ENCODE measurements at places on chromosomes 7 and 10.

DNA sequence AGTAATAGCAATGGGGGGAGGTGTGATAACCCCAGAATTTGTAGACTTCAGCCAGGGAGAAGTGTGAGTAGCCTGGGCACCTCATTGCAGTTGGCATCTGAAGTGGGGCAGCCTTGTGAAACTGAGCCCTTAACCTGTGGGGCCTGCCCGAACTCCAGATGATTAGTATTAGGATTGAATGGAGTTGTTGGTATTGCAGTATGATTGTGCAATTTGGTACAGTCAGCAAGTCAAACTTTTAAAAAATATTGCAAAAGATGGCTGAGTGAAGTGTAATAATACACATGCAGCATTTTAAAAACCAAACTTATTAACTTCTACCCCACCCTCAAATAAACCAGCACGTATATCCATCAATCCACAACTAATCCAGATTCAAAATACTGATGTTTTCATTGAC is 9.3 kb downstream of the RBM33 start:
- no peak for DNase-seq

GRCh38 chr10:127434006-127434405 is 115.1 kb upstream of the NPS start:
- no peak for DNase-seq

DNA sequence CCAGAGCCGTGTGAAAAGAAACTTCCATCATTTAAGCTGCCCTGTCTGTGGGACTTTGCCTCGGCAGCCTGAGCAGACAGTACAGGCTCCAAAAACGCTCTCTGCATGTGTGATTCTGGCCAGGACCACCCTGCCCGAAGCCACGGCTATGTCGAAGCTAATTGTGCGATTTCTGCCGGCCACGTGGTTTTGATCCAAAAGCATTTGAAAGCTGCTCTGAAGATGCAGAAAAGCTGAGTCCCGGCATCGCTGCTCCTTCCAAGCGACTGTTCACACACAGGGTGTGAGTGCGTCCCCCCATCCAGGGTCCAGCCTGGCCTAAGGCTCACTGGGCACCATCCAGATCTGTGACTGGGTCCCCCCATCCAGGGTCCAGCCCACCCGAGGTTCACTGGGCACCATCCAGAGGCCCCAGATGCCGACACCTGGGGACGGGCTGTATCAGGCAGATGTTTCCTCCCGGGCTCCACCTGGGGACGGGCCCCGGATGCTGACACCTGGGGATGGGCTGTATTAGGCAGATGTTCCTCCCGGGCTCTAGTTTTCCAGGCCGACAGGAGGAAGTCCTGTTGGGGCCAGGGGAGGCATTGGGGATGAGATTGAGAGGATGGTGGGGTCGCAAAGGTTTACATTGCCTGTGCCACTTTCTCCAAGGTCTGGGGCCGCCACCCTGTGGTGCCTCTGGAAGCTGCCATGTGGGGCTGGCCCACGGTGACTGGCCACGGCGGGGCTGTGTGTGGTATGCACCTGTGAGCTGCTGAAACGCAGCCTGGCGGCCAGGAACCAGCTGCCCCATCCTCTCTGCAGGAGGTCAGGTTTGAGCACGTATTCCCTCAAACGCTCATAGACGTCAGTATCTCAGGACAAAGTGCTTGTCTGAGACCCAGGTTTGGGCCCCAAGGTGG is 527.4 kb downstream of the DNAJB6 start:
- DNase-seq = no peak

- no peak for DNase-seq
These were observed 255.8 kb downstream of the ABCA13 start for GRCh38 chr7:48426966-48427555.

GRCh38 chr7:44184206-44184872 is 4.9 kb downstream of the GCK start:
- peak; percentile 49 for DNase-seq

DNA sequence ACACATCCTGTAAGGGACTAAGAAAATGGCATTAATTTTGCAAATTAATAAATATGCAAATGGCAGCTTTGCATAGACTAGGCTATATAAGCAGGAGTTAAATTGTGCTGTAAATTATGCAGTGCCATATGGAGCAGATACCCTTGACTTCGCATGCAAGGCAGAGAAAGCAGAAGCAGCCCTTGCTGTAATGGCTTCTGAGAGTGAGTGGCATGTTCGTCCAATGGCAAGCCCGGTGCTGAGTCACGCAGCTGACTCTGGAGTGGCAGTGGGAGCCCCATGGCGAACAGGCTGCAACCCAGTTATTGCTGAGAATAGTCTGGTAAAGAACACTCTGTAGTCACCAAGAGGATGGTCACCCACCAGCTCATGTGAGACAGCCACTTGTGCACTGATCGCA is 1186.5 kb downstream of the TYW1 start:
- DNase-seq = no peak

- DNase-seq = no peak
These were observed 31.6 kb downstream of the OGDH start for GRCh38 chr7:44637788-44638594.

GRCh38 chr10:129413024-129413423 is 54.0 kb upstream of the MGMT start:
- no peak for DNase-seq

GRCh38 chr10:4984223-4984622 is 19.4 kb downstream of the AKR1C2 start:
- no peak for DNase-seq

- no peak for DNase-seq
These were observed 184.9 kb downstream of the BAMBI start for GRCh38 chr10:28862219-28862618.

- no peak for DNase-seq
These were observed 145.2 kb upstream of the ANK3 start for GRCh38 chr10:60534761-60535389.

DNA sequence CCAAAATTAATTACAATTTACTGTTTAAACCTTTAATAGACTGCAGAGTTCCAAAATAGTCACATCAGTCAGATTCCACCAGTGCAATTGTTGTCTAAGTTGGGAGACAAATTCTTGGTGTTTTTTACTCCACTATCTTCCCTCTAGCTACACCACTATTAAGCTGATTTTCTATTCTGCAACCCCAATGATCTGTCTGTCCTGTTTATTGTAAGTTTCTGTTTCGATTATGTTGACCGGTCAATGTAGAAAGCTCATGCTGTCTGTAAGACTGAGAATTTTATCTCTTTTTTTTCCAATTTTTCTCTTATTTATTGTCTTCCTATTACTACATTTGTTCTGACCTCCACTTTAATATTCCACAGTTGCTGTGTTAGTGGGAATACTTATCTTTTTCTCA is 557.5 kb downstream of the SH2D4B start:
- no peak for DNase-seq

DNA sequence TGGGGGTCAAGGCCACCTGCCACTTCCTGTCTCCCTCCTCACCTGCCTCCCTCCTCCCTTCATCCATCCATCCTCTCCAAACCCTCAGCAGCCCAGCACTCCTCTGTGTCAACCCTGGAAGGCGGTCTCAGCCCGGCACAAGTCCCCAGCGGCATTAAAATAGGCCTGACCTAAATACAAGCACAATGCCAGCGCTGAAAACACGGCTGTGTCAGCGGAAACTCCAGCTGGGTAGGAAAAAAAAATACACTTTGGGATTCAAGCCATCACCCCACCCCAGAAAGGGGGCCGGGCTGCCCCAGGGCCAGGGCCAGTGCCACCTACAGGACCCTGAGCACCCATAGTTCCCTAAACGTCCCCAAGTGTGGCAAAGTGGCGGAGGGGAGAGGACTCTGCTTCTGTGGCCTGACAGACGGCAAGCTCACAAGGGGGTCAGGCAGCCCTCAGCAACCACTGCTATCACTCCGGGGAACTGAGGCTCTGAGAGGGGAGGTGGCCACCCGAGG is 22.7 kb upstream of the GTF2IRD1 start:
- DNase-seq = no peak

Measured in iPS-NIHi11 (cell line).